Esophagus muscularis mucosa (tissue), 4 donors: ENCODE measurements at places on chromosomes 4 and X. TPM values are rescaled to one million over a fixed set of nuclear protein-coding genes. Genes with fewer than 3 reads are reported as not detected.
A peak's percentile ranks its signal among the peaks of the same experiment; 100 is the strongest.

DNA sequence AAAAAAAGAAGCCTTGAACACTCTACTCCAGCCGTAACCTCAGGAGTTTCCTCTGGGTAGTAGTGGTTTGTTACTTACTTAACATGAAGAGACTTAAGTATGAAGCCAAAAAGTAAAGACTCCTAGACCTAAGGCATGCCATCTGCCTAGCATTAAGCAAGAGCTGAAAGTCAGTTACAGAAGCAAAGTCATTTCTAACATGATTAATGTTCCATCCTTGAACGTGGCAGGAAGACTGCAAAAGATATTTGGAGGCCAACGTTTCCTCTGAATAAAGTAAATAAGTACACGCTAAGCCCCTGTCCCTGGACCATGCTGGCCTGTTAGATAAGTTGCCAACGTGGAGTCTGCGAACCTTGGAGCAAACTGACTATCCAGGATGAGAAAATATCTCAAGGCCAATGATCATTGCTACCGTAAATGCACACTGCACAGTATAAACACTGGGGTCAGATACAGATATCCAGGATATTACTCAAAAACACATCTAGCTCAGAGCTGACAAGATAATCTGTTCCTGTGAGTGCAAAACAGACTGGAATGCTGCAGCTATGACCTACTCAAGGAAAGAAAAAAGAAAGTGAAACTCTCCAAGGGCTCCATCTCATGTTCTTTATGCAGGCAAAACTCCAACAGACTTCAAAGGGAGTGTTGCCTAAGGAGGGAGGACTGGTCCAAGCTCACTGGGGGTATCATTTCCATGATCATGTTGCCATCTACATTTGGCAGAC lies 255.8 kb downstream of the COL25A1 start:
- DNase-seq, result no peak
- peak overlapping the region; percentile 7 for H3K27ac ChIP-seq
- H3K4me1 ChIP-seq, result peaks cover 12% of the 10 kb centered on the region
- no peaks in the 10 kb centered on the region for H3K36me3 ChIP-seq
- H3K27me3 ChIP-seq, result no peaks in the 10 kb centered on the region

DNA sequence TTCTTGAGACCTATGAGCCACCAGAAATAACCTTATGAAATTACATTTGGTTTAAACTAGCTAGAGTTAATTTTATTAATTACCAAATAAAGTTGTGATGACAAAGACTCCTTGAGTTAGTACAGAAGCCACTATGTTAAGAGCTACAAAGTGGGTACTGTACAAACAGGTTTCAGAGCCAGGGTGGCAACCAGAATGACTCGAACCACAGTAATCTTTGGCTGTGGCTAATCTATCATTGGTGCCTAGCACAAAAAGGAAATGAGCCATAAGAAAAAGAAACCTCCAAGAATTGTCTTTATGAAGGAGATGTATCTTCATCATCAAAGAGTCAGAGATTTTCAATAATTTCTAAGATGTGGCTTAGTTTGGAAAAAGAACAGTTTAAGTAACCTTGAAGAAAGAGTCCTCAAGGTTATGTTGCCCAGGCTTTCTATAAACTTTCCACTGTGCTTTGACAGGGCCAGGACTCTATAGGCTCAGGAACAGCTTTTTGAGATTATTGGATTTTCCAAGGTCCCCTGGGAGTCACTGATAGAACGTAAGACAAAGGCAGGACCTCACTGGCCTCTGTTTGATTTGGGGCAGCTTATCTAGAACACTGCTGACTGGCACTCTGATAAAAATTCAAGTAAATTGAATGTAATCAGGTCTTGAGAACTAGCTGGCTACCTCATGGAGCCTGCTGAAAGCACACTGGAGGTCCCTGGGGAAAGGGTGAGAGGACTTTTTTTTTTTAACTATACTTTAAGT lies 777.7 kb downstream of the STIM2 start:
- H3K4me3 ChIP-seq, result no peak overlapping the region
- no peaks in the 10 kb centered on the region for H3K4me1 ChIP-seq
- no peaks in the 10 kb centered on the region for H3K27me3 ChIP-seq
- no peak overlapping the region for H3K27ac ChIP-seq

GRCh38 chrX:148268673-148269072 lies 231.7 kb upstream of the AFF2 start:
- no peak for DNase-seq
- no peaks in the 10 kb centered on the region for H3K36me3 ChIP-seq
- no peaks in the 10 kb centered on the region for H3K4me1 ChIP-seq
- H3K4me3 ChIP-seq, result no peak overlapping the region

DNA sequence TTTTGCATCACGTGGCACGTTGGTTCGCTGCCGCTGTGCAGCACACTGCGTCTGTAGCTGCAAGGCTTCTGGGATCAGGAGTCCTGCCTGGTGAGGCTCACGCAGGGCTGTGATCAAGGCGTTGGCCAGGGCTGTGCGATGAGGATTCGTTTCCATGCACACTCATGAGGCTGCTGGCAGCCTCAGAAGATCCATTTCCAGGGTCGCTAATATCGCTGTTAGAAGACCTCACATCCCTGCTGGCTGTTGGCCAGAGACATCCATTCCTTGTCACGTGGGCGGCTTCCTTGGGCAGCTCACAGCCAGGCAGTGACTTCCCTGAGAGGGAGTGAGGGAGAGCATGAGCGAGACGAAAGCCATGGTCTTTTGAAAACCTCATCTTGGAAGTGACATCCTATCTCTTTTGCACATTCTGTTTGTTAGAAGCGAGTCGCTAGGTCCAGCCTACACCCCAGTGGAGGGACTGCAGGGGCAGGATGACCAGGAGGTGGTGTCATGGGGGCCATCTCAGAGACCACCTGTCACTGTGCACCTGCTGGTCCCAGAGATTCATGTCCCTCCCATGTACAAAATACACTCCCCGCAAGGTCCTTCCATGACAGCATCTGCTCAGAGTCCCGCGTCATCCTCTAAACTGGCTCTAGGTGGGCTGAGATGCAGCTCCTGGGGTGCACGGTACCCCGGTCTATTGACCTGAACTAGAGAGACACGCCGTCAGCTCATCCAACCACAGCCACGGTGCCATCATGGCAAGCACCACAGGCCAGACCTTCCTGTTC lies 12.2 kb downstream of the RGS12 start:
- peak overlapping the region; percentile 46 for H3K27ac ChIP-seq
- no peaks in the 10 kb centered on the region for H3K27me3 ChIP-seq
- no peak for DNase-seq
- H3K4me1 ChIP-seq, result peaks cover 58% of the 10 kb centered on the region

DNA sequence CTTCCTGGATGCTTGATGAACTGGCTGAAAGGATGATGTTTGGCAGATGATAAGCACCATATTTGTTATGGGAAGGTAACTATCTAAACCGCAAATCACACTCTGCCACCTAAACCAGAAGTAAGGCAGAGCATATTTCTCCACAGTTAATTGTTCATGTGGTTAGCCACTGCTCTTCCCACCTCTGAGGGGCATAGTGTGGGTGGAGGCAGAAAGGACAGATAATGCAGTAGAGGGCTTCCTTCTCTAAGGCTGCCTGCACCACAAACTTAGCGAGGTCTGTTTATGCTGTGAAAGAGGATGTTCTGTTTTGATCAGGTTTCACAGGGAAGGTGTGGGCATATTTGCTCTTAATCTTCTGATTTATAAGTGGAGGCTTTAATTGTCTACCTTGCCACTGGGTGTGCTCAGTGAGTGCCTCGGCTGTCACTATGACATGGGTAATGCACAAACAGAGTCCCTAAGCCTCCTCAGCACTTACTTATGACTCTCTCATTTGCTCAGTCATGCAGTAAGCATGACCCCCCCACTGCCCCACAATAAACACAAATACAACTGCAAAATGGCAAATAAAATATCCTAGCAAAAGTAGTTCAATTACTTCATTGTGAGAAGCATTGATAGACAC lies 401.0 kb downstream of the TMA16 start:
- no peak overlapping the region for H3K27ac ChIP-seq
- no peaks in the 10 kb centered on the region for H3K36me3 ChIP-seq
- H3K4me1 ChIP-seq, result no peaks in the 10 kb centered on the region
- no peaks in the 10 kb centered on the region for H3K27me3 ChIP-seq

GRCh38 chrX:39477762-39478120 lies 620.0 kb downstream of the BCOR start:
- no peak for DNase-seq
- H3K4me3 ChIP-seq, result no peak overlapping the region
- H3K36me3 ChIP-seq, result no peaks in the 10 kb centered on the region

DNA sequence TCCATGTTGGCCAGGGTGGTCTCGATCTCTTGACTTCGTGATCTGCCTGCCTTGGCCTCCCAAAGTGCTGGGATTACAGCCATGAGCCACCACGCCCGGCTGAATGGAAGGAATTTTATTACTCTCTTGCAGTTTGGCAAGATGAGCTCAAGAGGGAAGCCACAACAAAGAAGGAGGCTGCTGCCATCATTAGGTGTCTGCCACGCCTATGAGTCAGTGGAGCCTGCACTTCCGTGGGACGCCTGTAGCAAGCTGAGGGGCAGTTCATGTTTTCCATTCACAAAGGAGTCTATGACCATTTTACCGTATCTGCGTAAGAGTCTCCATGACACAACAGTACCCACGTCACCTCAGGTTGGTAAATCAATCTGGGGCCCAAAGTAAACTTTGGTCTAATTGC lies 51.2 kb upstream of the CHRNA9 start:
- no peak overlapping the region for H3K4me3 ChIP-seq
- no peaks in the 10 kb centered on the region for H3K4me1 ChIP-seq
- no peaks in the 10 kb centered on the region for H3K36me3 ChIP-seq
- no peak overlapping the region for H3K27ac ChIP-seq
- no peak for DNase-seq

DNA sequence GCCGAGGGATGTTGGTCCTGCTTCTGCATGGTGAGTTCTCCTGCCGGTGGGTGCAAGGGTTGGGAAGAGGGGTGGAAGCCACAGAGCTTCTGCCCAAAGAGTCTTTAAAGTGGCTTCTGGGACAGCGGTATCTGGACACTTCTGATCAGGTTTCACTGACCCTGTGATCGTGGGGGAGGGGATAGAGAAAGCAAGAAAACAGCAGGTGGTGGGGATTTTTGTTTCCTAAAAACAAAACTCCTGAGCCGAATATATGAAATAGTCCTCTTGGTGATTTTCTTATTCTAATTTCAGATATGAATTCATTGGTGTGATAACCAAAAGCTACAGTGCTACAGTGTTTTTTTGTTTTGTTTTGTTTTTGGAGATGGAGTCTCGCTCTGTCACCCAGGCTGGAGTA lies 754 bp downstream of the NYX start:
- peaks cover 18% of the 10 kb centered on the region for H3K4me1 ChIP-seq
- H3K4me3 ChIP-seq, result no peak overlapping the region
- no peak overlapping the region for H3K27ac ChIP-seq

DNA sequence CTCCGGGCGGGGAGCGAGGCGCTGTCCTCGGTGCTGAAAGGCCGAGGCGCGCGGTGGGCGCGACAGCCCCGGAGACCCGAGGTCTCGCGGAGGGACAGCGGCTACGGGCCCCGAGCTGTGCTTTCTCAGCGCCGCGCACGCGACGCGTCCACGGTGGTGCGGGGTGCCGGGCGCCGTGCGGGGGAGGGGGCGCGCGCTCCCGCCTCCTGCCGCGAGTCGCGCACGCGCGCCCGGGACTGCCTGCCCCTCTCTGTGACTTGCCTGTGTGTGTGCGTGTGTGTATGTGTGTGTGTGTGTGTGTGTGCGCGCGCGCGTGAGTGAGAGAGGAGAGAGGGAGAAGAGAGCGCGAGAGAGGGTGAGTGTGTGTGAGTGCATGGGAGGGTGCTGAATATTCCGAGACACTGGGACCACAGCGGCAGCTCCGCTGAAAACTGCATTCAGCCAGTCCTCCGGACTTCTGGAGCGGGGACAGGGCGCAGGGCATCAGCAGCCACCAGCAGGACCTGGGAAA lies at the start of gene GRIA2:
TSS of gene GRIA2 (plus strand) at position 358 of the 511 bp plus-strand sequence. CDS start 315 bp downstream, outside the sequence.
- no peak within 1 kb of the TSS for H3K27ac ChIP-seq
- peaks cover 38% of the 10 kb centered on the region for H3K27me3 ChIP-seq
- H3K36me3 ChIP-seq, result no peaks in the 10 kb centered on the region
- H3K4me1 ChIP-seq, result peaks cover 26% of the 10 kb centered on the region
- H3K4me3 ChIP-seq, result peak within 1 kb of the TSS; percentile 23

DNA sequence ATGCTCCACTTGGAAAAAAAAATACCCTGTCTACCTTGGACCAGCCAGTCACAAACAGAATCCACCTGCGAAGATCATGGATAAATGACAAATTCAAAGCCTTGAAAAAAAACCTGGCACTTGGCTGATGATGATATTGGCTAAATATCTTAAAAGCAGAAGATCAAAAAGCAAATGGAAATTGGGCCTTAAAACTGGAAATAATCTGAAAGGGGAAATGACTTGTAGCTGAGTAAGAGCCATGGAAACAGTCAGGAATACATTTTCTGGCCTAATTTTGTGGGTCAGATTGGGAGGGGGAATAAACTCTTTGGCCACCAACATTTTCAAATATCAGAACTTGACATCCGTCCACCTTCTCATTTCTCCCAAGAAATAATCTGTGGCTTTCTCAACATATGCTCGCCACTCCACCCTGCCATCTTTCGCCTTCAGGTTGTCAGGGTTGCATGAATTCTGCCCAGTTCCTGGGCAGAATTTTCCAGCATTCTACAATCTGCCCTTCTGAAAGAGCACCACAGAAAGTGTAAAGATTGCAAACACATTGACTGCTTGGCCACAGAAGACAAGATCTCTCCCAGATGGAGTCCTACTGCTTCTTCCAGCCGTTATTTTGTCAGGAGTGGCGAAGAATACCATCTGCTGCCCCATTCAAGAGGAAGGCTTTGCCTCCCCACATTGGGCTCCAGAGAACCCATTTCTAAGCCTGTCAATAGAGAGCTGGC lies 1.7 kb upstream of the NDP start:
- no peaks in the 10 kb centered on the region for H3K36me3 ChIP-seq
- no peak overlapping the region for H3K4me3 ChIP-seq
- no peak for DNase-seq
- H3K27me3 ChIP-seq, result no peaks in the 10 kb centered on the region
- no peaks in the 10 kb centered on the region for H3K4me1 ChIP-seq

DNA sequence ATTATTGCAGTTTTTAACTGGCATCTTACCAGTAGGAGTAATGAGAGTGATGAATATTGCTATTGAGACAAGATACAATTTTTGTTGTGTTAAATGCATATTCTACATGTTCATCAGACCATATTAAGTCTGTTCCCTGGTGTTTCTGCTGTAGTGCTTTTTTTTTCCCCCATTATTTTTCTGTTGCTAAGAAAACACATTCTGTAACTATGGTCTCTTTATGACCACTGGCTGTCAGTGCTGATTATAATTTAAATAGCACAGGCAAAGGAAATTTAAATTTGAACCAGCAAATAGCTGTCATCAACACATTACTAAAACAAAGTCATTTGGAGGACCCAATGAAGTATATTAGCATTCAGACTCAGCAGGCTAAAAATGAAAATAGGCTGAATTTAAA lies 98.3 kb upstream of the ANKRD50 start:
- DNase-seq, result no peak
- peaks cover 10% of the 10 kb centered on the region for H3K4me1 ChIP-seq
- H3K4me3 ChIP-seq, result no peak overlapping the region

DNA sequence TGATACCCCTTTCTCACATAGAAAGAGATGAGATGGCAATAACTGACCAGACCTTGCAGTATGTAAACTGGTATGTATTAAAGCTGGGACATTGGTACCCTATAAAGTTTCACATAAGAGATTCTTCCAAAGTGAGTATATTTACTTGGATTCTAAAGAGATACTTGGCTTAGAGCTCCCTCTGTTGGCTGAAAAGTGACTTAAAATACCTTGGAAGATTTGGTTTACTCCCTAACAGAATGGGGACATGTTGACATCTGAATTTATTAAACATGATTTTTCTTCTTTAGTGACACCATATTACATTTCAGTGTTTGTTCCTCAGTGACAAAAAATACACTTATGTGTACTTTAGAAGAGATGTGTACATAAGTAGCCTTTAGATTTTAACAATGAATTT lies 47.9 kb upstream of the RGN start:
- no peak overlapping the region for H3K4me3 ChIP-seq
- peaks cover 4% of the 10 kb centered on the region for H3K36me3 ChIP-seq
- H3K4me1 ChIP-seq, result no peaks in the 10 kb centered on the region
- H3K27me3 ChIP-seq, result no peaks in the 10 kb centered on the region
- DNase-seq, result no peak

TRAM1L1 gene
- 0.29 TPM for total RNA-seq
